Stomach (tissue), 19 donors: ENCODE measurements at places on chromosomes 16 and 17. TPM values are rescaled to one million over a fixed set of nuclear protein-coding genes. Genes with fewer than 3 reads are reported as not detected.

Gene B9D1
- total RNA-seq, result 22.8 TPM

Gene DNAI2
- total RNA-seq, result not detected

Gene TBC1D3G
- total RNA-seq, result not detected

Gene MLKL
- total RNA-seq, result 8.4 TPM

Gene CCL1
- total RNA-seq, result not detected

Gene BAIAP3
- total RNA-seq, result 3.7 TPM

Gene PRSS8
- total RNA-seq, result 70.5 TPM

Gene ADORA2B
- 0.72 TPM for total RNA-seq

Gene SSTR5
- not detected for total RNA-seq

Gene COIL
- total RNA-seq, result 18.1 TPM

Gene ARHGAP23
- total RNA-seq, result 55.5 TPM

Gene ARL17B
- total RNA-seq, result 0.58 TPM

Gene KRTAP2-3
- total RNA-seq, result not detected

Gene NMT1
- 229 TPM for total RNA-seq

Gene THUMPD1
- total RNA-seq, result 101 TPM

Gene ZNF778
- 4.1 TPM for total RNA-seq

Gene TBC1D3E
- not detected for total RNA-seq

Gene TRPV2
- 24.8 TPM for total RNA-seq

Gene CNTNAP4
- not detected for total RNA-seq

Gene CYGB
- 40.4 TPM for total RNA-seq

Gene OR1A1
- total RNA-seq, result not detected

Gene CACNG3
- total RNA-seq, result not detected

Gene KRT14
- total RNA-seq, result 1.3 TPM

Gene ACE
- 6.8 TPM for total RNA-seq

Gene NPIPA2
- total RNA-seq, result not detected

Gene IRX5
- 0.89 TPM for total RNA-seq

Gene MYL11
- not detected for total RNA-seq
